ENCODE measurements at places on chromosomes 6 and 20. TPM values are rescaled to one million over a fixed set of nuclear protein-coding genes. Genes with fewer than 3 reads are reported as not detected.

DNA sequence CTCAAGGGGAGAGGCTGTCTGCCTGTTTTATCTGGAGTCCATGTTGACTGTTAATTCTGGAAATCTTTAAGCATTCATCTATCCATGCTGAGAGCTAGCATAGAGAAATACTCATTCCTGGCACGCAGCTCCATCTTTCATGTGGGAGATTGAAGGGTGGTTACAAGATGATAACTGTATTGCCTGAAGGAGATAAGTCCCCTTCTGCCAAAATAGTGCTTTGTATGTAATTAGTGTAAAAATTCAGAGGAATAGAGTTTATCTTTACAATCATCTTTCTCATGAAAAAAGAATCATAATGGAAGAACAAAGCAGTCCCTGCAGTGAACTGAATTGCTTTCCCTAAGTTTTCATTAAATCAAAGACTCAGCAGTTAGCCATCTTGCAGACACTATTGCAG, 256.5 kb downstream of the SLC35F1 start:
- no peak overlapping the region for H3K27ac ChIP-seq
- DNase-seq = no peak
- H3K36me3 ChIP-seq = no peaks in the 10 kb centered on the region

GRCh38 chr20:45368221-45368980, 5.4 kb downstream of the SYS1 start:
- no peak overlapping the region for H3K4me3 ChIP-seq
- peaks cover 13% of the 10 kb centered on the region for H3K4me1 ChIP-seq
- peak overlapping the region; percentile 66 for H3K27ac ChIP-seq
- peak; percentile 55 for DNase-seq
- peaks cover 29% of the 10 kb centered on the region for H3K36me3 ChIP-seq

GRCh38 chr20:48482790-48483189, 345.0 kb downstream of the PREX1 start:
- DNase-seq = no peak
- H3K27me3 ChIP-seq = peaks cover 76% of the 10 kb centered on the region
- no peak overlapping the region for H3K27ac ChIP-seq
- no peaks in the 10 kb centered on the region for H3K4me1 ChIP-seq
- no peak overlapping the region for H3K4me3 ChIP-seq

DNA sequence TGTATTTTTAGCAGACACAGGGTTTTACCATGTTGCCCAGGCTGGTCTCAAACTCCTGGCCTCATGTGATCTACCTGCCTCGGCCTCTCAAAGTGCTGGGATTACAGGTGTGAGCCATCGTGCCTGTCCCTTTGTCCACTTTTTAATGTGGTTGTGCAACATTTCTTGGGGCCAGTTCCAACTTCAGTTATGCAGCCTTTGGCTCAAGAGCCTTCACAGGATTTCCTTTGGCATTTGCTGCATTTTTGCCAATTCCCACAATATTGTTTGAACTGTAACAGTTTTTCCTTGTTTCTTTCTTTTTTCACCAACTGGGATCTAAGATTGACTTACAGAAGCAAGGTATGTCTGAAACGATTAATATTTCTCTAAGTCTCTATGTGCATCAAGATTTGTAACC, 63.6 kb downstream of the EDN1 start:
- peaks cover 5% of the 10 kb centered on the region for H3K4me1 ChIP-seq
- no peak for DNase-seq
- H3K27ac ChIP-seq = no peak overlapping the region

- no peaks in the 10 kb centered on the region for H3K27me3 ChIP-seq
- H3K4me1 ChIP-seq = no peaks in the 10 kb centered on the region
- H3K36me3 ChIP-seq = no peaks in the 10 kb centered on the region
- H3K4me3 ChIP-seq = peak overlapping the region; percentile 76
These were observed 827 bp downstream of the E2F3 start for GRCh38 chr6:20402342-20403069.

DNA sequence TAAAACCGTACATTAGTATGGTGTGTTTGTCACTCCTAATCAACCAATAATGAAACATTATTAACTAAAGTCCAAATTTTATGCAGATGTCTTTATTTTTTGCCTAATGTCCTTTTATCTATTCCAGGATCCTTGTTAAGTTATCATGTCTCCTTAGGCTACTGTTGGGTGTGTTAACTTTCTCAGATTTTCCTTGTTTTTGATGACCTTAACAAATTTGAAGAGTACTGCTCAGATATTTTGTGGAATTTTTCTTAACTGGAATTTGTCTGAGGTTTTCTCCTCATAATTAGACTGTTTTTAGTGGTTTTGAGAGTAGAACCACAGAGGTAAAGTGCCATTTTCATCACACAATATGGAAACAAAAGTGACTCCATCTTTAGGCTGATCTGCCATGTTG, 406.3 kb downstream of the MEI4 start:
- no peaks in the 10 kb centered on the region for H3K36me3 ChIP-seq
- no peaks in the 10 kb centered on the region for H3K27me3 ChIP-seq
- no peak overlapping the region for H3K4me3 ChIP-seq
- no peak overlapping the region for H3K27ac ChIP-seq
- no peak for DNase-seq

DNA sequence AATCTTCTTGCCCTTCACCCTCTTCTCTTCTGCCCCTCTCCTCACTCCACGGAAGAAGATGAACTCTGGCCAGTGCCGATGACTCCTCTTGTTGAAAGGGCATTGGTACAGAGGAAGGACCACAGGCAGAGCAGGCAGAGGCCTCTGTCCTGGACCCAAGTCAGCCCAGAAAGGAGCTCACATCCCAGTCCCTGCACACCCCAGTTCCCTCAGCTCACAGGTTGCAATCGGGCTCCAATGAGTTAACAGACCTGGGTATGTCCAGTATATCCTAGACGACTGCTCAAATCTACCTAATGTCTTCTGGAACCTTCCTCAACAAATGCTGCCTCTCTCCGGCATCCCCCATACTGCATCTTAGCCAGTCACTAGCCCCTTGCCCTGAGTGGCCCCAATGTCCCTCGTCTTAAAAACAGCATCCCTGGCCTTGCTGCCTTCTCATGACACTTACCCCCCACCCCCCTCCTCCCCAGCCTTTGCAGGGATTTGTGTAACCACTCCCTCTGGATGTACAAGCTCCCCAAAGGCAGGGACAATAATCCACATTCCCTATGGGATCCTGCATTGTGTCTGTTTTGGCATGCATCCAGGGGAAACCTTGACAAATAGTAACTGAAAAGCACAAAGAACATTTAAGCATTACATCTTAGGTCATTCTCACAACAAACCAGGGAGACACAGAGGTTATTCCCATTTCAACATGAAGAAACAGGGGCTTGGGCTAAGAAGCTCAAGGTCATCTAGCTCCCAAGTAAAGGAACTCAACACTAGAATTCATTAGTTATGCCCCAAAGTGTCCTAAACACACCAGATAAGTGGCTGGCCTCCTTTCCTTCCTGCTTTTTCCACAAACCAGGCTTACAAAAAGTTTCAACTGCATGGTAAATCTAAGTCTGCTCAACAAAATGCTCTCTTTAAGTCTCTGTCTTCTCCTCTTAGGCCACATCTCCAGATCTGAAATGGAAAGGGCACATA, 45.1 kb downstream of the TRERF1 start:
- H3K4me1 ChIP-seq = peaks cover 4% of the 10 kb centered on the region
- H3K4me3 ChIP-seq = no peak overlapping the region

DNA sequence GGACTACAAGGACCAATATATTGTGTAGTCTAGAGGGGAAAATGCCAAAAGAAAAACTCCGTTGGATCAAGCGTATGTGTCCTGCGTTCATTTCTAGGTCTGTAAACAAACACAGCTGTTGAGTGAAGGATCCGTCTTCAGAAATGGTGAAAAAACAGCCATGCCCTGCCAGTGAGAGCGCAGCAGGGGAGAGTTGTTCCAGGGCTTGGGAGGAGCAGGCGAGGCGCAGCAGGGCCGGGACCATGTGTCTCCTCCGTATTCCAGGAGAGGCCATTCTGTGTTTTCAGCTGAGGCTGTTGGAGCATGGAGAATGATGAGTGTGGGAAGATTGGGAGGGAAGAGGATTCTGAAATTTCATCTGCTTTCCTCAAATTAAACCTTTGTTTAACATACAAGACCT, 38.0 kb downstream of the BMP6 start:
- H3K27ac ChIP-seq = no peak overlapping the region
- H3K4me1 ChIP-seq = no peaks in the 10 kb centered on the region
- H3K27me3 ChIP-seq = no peaks in the 10 kb centered on the region
- no peak overlapping the region for H3K4me3 ChIP-seq
- H3K36me3 ChIP-seq = no peaks in the 10 kb centered on the region
- no peak for DNase-seq

DNA sequence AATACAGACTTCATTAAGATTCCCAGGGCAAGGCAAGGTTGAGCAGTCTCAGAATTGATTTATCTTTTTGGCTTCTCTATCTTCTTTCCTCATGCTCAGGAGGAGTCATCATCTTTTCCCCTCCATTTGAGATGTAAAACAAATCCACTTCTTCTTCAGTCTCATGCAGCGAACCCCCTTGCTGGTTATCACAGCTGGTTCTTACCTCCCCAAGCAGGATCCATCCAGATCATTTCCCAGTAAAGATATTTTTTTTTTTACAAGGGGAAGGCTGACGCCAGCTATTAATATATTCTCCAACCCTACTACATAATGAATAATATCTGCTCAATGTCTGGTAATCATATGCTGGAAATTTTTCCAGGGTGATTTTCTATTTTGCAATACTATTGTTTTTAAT, 508.9 kb upstream of the NOX3 start:
- no peak overlapping the region for H3K4me3 ChIP-seq
- H3K27ac ChIP-seq = no peak overlapping the region
- no peak for DNase-seq
- H3K4me1 ChIP-seq = no peaks in the 10 kb centered on the region
- no peaks in the 10 kb centered on the region for H3K36me3 ChIP-seq
- H3K27me3 ChIP-seq = no peaks in the 10 kb centered on the region

GRCh38 chr20:45612314-45612713, 17.2 kb upstream of the WFDC10A start:
- H3K27me3 ChIP-seq = no peaks in the 10 kb centered on the region
- H3K36me3 ChIP-seq = no peaks in the 10 kb centered on the region
- H3K27ac ChIP-seq = no peak overlapping the region
- DNase-seq = no peak
- no peaks in the 10 kb centered on the region for H3K4me1 ChIP-seq

DNA sequence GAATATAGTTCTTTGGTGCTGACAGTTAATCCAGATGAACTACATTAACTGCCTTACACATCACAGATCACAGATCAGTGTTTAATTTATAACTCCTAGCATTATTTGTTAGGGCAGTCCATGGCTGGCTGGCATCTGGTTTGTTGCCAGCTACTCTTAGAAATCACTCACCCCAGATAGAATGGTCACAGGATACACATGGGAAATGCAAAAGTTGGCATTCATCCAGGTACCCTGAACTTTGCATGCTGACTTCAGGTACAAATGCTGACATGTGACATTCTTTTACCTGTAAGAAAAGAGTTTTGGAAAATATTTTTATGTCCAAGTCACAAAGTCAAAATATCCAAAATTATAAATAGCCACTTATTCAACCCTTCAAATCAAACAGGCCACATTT, 20.2 kb downstream of the FBXL4 start:
- DNase-seq = no peak
- peaks cover 17% of the 10 kb centered on the region for H3K36me3 ChIP-seq
- H3K4me1 ChIP-seq = no peaks in the 10 kb centered on the region
- no peak overlapping the region for H3K4me3 ChIP-seq
- no peaks in the 10 kb centered on the region for H3K27me3 ChIP-seq

- no peak overlapping the region for H3K27ac ChIP-seq
- H3K36me3 ChIP-seq = no peaks in the 10 kb centered on the region
- no peak for DNase-seq
These were observed 48.1 kb downstream of the WDR27 start for GRCh38 chr6:169653691-169654090.

- H3K27me3 ChIP-seq = no peaks in the 10 kb centered on the region
- no peak overlapping the region for H3K4me3 ChIP-seq
- no peaks in the 10 kb centered on the region for H3K36me3 ChIP-seq
- no peak overlapping the region for H3K27ac ChIP-seq
- DNase-seq = no peak
- peaks cover 9% of the 10 kb centered on the region for H3K4me1 ChIP-seq
These were observed 98.1 kb downstream of the MYLK4 start for GRCh38 chr6:2652611-2653010.

DNA sequence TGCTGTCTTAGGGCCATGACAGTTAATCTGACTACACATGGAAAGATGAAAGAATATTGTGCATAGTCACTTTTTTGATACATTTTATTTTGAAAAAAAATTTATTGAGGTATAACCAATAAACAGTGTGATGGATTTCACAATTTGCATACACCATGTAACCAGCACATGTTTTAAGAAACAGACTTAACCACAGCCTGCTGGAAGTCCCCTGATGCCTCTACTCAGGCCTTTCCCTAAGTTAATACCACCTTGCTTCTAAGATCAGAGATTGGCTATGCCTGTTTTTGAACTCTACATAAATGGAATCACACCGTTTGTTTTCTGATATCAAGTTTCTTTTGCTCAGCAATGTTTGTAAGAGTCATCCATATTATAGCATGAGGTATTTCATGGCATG, 136.3 kb downstream of the CFAP61 start:
- H3K4me3 ChIP-seq = no peak overlapping the region
- H3K27me3 ChIP-seq = no peaks in the 10 kb centered on the region
- H3K36me3 ChIP-seq = no peaks in the 10 kb centered on the region

GRCh38 chr6:32109114-32109764, at the start of gene TNXB:
TNXB (minus strand) TSS chr6:32109338; CDS start chr6:32098198, 11,140 bp downstream.
- H3K27ac ChIP-seq = peak within 1 kb of the TSS; percentile 66
- no peaks in the 10 kb centered on the region for H3K36me3 ChIP-seq
- H3K4me3 ChIP-seq = peak within 1 kb of the TSS; percentile 21
- no peak for DNase-seq
- H3K27me3 ChIP-seq = no peaks in the 10 kb centered on the region

- no peaks in the 10 kb centered on the region for H3K36me3 ChIP-seq
- H3K4me1 ChIP-seq = no peaks in the 10 kb centered on the region
- H3K4me3 ChIP-seq = no peak overlapping the region
- no peaks in the 10 kb centered on the region for H3K27me3 ChIP-seq
- H3K27ac ChIP-seq = no peak overlapping the region
These were observed 309.8 kb upstream of the SUPT3H start for GRCh38 chr6:45687570-45687969.

DNA sequence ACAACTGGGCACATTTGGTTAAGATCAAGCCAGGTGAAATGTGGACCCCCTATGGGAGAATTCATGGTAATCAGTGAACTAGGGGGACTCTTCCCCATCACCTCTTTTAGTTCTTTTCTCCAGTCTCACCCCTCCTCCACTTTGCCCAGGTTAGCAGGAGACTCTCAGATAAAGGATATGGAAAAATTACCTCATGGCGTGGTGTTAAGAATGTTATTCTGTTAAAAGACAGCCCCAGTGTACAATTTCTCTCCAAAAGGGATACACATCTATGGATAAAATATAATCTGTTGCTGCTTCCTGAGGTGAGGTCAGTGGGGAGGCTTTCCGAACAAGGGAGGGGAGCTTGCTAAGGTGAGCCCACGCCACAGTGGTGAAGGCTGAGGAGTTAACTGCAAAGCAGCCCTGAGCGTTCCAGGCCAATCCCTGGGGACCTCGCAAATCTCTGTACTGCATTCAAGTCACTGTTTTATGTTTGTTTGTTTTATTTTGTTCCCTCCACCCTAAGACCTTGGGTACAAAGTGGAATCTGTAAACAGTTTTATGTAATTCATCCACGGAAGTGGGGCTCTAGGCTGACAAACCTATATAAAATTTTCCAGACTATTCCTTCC, 52.0 kb downstream of the ADGRF1 start:
- no peaks in the 10 kb centered on the region for H3K36me3 ChIP-seq
- no peak for DNase-seq
- H3K27me3 ChIP-seq = no peaks in the 10 kb centered on the region
- H3K4me3 ChIP-seq = no peak overlapping the region
- H3K4me1 ChIP-seq = peaks cover 16% of the 10 kb centered on the region

TREM2 gene
- 16.2 TPM for total RNA-seq

WFDC12 gene
- 0.73 TPM for total RNA-seq

PRPH2 gene
- total RNA-seq = 1.7 TPM

RTF2 gene
- 68.2 TPM for total RNA-seq

OPRM1 gene
- not detected for total RNA-seq

STMND1 gene
- total RNA-seq = not detected

GJA10 gene
- total RNA-seq = not detected

Data from left lung (tissue), 14 donors.